Lower lobe of right lung (tissue), 2 donors: ENCODE measurements at places on chromosomes 2 and 18. TPM values are rescaled to one million over a fixed set of nuclear protein-coding genes. Genes with fewer than 3 reads are reported as not detected.

GRCh38 chr2:232941912-232942594 lies 71.0 kb downstream of the NGEF start:
- no peak for DNase-seq

RUFY4 gene
- not detected for total RNA-seq

DNA sequence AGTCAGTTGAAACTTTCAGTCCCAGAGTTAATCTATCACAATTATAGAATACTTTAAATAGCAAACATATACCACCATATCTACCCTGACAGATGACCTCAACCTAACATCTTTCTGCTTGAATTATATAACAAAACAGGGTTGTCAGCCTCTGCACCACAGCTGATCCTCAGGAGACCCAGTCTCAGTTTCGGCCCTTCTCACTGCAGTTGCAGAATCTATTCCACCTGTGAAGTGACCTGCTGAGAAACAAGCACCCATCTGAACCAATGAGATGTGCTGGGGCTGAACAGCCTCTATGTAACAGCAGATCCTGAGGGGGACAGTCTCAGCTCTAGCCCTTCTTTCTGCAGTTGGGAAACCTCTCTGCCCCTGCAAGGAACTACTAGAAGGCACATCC lies 567.6 kb downstream of the KCNJ3 start:
- DNase-seq: no peak

MC2R gene
- not detected for total RNA-seq

- DNase-seq: no peak
Measured at GRCh38 chr2:191178806-191179514, 28.2 kb upstream of the STAT4 start.

DNA sequence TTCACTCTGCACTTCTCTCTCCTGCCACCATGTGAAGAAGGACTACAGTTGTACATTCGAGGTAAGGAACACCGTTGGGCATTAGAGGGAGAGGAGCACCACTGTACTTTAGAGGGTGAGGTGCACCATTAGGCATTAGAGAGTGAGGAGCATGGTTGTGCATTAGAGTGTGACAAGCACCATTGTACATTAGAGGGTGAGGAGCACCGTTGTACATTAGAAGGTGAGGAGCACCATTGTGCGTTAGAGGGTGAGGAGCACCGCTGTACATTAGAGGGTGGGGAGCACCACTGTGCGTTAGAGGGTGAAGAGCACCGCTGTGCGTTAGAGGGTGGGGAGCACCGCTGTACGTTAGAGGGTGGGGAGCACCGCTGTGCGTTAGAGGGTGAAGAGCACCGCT lies 20.8 kb upstream of the AGXT start:
- DNase-seq: no peak

DNA sequence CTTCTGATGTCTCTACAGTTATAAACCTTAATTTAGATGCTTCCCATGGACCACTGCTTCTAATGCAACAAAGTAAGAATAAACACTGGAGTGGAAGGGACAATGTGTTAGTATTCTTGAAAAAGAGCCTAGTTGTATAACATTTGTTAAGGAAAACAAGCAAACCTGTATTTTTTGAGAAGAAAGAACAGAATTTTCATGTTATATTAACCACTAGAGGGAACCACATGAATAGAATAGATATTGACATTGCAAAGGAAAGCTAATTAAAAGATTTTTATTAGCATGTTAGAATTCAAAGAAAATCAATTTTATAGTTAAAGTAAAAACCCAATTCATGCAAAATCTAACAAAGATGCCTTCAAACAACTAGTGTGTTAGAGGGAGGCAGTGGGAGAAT lies 151.2 kb upstream of the BARD1 start:
- DNase-seq: no peak

- no peak for DNase-seq
Measured at GRCh38 chr18:58609536-58609993, 19.3 kb downstream of the ALPK2 start.

CHCHD5 gene
- total RNA-seq: 23.0 TPM
